ENCODE measurements at places on chromosomes 1 and 21.
A peak's percentile ranks its signal among the peaks of the same experiment; 100 is the strongest.

GRCh38 chr1:40806731-40807695 lies 23.4 kb downstream of the KCNQ4 start:
- no peak for DNase-seq

- DNase-seq, result no peak
Measured at GRCh38 chr1:55124470-55124869, 85.1 kb downstream of the PCSK9 start.

GRCh38 chr21:35197992-35198431 lies 148.9 kb upstream of the RUNX1 start:
- no peak for DNase-seq

- DNase-seq, result no peak
Measured at GRCh38 chr1:197859024-197859423, 43.4 kb upstream of the C1orf53 start.

GRCh38 chr1:43994794-43995790 lies 3.7 kb downstream of the CCDC24 start:
- no peak for DNase-seq

DNA sequence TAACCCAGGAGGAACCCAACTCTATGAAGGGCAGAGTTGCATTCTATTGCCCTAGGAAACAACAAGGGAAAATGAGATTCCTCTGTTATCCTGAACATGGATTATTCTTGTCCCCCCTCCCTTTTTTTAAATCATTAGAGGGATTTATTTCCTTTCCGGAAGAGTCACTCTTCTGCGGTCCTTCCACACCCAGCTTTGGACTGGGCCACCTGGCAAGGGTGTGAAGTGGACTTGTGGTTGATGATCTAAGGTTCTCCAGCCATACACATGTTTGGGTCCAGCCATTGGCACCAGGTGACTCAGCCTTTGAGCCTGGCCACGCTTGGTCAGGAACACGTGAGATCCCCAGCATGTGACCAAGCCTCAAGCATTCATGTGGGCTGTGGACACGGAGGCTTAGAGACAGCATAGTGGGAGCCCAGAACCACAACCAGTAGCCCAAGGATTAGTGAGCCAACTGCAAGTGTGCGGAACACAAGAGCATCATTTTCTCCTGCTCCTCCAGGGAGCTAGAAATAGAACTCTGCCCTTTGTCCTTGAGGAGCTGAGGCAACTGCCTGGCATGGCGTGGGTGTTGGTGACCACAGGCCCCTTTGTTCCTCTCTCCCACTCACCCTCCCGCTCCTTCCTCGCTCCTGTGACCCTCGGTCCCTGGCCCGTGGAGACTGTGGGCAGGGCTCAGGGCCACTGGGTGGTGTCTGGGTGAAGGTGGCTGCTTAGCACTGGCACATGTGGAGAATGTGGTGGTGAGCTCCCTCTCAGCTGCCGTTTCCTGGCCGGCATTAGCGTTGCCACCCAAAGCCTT lies 50.1 kb downstream of the NENF start:
- DNase-seq, result no peak

GRCh38 chr1:9826616-9827015 lies 2.9 kb upstream of the CLSTN1 start:
- no peak for DNase-seq

DNA sequence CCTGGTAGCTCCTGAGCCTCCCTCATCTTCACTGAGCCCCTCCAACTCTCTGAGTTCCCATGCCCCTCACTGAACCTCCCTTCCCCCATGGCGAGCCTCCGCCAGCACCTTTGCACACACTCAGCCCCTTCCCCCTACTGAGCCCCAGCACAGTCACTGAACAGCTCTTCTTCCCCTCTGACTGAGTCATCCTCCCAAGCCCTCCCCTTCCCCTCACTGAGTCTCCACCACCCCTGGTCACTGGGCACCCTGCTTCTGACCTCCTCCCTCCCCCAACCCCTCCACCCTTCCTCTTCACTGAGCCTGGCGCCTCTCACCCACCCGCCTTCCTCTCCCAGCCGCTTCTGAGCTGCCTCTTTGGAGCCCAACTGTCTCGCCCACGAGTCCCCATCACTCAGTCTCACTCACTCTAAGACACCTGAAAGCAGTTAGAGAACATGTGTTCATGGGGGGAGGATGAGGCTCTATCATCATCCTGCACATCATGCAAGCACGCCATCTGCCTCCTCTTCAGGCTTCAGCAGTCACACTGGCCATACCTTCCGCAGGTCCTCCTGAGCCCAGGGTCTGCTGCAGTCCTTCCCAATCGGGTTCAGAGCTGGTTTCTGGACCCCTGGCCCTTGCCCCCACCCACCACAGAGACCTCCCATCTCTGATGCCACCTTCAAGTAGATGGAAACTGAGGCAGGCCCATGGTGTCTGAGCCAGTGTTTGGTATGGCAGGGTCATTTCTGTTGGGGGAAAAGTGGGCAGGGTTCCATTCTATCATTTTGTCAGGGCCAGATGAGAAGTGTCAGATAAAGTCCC lies 2.0 kb upstream of the TRNP1 start:
- DNase-seq, result no peak

DNA sequence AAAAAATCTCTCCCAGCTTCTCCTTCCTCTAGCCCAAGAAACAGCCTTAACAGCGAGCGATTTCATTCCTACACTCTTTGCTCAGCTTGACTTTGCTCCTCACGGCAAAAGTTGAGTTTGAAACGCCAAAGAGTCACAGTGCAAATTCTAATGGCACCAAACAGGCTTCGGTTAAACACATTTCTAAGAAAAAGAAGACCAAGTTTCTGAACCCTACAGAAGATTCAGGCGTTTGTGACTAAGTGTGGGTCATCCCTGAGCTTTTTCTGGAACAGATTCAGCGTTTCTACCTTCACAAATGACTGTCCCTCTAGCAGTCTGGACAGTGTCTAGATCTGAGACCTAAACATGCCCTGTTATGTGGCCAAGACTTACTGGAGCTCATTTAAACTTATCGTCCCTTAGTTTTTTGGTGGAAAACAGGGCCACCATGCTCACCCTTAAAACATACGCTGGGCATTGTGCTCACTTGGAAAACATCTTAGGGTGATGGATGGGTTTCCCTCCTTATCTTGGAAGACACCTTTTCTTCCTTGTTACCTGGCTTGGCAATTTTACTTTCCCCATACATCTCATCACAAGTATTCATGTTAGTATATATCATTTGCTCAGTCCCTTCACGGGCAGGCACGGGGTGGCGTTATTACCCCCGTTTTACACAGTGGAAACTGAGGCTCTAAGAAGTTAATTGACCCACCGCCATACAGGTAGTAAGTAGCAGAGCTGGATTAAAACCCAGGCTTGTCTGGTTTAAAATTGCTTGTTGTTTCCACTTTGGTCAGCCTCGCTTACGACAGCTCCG lies 1.0 kb downstream of the C1orf198 start:
- DNase-seq, result no peak

DNA sequence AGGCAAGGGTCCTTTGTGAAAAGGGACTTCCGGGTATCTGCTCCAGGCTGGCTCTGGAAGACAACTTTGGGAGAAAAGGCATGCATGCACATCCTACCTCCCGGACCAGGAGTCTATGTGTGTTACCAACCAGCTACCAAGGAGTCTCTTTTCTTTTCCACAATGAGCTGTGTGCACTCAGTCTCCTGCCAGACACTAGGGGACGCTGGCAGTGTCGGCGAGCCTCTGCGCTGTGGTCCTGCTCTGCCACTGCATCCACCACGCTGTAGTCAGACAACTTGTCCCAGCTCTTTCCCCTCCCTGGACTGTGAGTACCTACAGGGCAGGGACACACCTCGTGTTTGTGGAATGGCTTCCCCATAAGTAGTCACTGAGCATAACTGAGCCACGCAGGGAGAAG lies 5.1 kb upstream of the SSR2 start:
- DNase-seq, result peak; percentile 33

GRCh38 chr1:159591981-159592380 lies 4.4 kb downstream of the APCS start:
- DNase-seq, result no peak

GRCh38 chr1:83834621-83835264 lies 164.2 kb downstream of the TTLL7 start:
- DNase-seq, result no peak
